NCI-H2081 (cell line): ENCODE measurements at places on chromosomes 1 and 21.
A peak's percentile ranks its signal among the peaks of the same experiment; 100 is the strongest.

- DNase-seq, result no peak
Observed at GRCh38 chr1:112548547-112548946, 39.8 kb downstream of the WNT2B start.

- DNase-seq, result peak; percentile 12
Observed at GRCh38 chr21:43712268-43712942, 6.5 kb upstream of the PDXK start.

GRCh38 chr21:38250991-38251418, 5.8 kb upstream of the KCNJ15 start:
- no peak for DNase-seq

DNA sequence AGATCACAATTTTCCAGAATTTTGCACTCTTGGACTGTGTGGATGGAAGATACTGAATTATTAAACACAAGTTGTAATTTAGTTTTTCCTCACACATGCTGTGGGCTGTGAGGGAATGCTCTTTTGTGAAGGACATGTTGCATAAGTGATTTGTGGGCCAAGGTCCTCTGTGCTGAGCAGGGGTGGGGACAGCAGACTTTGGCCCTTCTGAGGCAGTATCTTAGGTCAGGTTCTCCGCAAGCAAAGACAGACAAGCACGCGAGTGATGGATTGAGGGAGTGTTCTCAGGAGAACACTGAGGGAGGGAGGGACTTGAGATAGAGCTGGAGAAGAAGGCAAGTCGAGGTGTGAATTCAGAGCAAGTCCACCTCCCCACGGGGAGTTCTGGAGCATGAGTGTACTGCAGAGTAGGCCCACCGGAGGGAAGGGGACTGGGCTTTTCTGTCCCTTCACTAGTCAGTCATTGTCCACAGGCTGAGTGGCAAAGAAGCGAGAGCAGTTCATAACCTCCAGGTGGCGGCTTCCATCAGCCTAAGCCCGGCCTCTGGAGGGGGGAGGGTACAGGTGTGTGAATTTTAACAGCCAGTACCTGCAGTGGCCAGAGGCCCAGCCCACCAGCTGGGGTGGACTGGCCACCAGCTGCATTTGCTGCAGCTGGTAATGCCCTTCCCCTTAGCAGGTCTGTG, 19.1 kb upstream of the CD101 start:
- DNase-seq, result no peak

DNA sequence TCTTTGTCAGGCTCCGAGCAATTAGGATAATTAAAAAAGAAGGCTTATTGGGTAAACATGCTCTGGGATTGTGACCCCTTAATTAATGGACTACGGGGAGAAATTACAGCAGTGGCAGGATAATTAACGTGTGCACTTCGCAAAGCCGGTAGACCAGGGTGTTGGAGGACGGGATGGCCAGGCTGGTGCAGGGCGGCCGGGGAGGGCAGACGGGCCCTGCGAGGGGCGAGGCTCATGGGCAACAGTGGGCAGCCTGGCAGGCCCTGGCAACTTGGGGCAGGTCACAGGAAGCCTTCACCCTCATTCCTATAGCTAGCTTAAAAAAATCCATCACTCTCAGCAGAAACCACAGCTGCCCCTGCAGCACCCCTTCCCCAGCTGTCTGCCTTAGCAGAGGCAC, 186.2 kb upstream of the ARHGEF16 start:
- DNase-seq, result no peak

DNA sequence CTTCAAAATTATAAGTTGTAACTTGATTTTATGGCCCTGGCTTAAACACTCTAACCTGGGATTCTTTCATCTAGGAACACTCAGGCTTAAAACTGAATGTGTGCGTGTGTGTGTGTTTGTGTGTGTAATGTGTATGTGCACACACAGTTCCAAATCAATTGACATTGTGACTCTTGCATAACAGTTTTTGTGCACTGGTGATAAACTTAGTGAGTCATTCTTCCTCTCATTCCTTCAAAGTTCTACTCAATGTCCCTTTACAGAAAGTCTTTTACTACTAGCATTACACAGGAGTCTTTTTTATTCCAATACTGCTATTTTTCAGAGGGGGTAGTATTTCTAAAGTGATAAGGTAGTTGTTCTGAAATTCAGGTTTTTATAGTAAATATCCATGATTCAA, 943.6 kb downstream of the KCNT2 start:
- no peak for DNase-seq

DNA sequence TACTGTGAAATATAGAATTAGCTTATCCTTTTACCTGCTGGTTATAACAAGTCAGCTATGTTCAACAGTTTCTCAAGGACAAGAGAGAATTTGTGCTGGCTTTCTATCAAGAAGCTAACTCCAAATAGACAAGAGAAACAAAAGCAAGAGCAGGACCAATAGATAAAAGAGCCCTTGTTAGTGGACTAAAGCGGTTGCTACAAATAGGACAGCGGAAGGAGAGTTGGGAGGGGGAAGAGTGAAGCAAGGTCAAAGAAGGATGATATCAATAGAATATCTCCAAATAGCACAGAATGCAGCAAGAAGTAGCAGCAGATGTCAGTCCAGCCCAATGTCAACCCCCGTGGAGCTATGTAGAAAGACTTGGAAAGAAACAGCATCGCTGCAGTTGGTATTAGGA, 53.0 kb upstream of the AKT3 start:
- DNase-seq, result no peak

DNA sequence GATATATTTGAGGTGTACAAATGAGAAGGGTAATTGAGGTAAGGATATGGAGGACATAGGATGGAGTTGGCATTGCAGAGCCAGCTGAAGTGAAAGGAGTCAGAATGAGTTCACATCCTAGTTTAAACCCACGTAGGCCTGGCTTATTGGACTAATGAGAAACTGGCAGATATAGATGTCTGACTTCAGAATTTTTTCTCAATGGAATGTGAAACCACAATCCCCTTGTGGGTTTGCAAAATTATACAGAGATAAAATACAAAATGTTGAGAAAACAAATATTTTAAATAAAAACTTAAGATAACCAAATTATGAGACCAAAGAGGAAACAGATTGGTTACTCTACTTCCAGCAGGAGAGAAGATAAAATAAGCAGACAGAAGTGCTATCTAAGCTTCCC, 277.4 kb upstream of the LRRC7 start:
- no peak for DNase-seq

DNA sequence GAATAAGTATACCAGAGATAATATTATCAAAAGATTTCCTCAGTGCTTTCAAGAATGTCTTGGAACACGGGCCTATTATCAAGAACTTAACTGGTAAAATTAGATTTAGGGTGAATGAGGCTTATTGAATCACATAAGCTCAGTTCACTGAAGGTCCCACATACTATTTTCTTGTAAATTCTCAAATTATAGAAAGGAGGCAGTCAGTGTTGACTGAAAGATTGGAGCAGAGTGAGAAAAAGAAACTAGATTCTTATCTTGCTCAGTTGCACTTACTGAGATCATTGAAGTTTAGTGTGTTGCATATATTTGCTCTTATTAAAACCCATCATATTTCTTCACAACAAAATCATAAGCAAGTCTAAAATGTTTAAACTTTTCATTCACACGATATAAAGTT, 3.9 kb upstream of the RGS1 start:
- no peak for DNase-seq

DNA sequence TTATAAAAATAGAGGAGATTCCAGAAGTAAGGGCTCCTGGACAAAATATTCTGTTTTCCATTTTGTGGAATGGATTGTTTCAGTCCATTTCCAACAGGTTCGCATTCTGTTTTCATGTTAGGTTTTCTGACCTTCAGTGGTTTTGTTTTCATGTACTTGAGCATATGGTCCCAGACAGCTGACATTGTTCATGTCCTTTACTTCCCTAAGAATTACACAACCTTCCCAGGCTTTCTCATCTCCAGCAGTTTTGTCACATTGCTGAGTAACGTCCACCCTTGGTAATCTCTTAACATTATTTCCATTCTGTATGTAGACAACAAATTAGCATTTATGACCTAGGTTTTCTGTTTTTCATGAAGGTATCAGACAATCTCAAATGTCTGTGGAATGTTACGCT, 21.0 kb upstream of the ERRFI1 start:
- DNase-seq, result no peak

- no peak for DNase-seq
Observed at GRCh38 chr1:34478515-34479076, 276.3 kb upstream of the GJB5 start.

DNA sequence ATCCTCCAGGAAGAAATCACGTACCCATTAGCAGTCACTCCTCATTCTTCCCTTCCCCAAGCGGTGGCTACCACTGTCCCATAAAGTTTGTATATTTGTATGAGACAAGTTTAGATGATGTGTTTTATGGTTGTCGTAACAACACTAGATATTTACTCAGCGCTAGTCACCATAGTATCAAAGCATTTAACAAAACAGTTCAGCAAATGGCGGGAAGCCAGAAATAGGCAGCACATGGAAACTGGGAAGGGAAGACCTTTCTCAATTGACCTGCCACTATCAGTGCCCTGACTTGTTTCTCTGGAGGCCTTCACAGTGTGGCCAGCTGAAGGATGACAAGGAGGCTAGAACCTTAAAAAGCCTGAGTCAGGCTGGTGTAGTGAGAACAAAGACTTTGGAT, 31.1 kb downstream of the CNST start:
- DNase-seq, result peak; percentile 75

DNA sequence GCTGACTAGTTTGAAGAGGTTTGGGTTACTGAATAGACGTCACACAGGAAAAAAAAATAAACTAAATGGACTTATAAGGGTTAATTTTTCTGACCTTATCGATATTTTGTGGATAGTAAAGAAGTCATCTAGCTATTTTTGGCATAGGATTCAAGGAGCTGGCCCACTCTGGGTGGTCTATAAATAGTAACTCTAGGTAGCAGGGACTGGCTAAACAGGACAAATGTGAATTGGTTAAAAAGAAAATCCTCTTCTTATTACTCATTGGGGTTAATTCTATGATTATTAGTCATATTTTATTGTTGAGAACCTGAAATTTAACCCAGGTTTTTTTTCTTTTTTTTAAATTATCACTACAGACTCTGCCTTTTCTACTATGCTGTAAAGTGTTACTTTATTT, 61.7 kb downstream of the ATF6 start:
- DNase-seq, result no peak

DNA sequence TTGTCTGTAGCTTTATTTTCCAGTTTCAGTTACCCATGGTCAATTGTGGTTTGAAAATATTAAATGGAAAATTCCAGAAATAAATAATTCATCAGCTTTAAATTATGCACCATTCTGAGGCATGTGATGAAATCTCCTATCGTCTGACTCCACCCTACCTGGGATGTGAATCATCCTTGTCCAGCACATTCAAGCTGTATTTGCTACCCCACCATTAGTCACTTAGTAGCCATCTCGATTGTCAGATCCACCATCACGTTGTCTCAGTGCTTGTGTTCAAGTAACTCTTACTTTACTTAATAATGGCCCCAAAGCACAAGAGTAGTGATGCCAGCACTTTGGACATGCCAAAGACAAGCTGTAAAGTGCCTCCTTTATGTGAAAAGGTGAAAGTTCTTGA, 4.0 kb downstream of the STPG1 start:
- DNase-seq, result no peak

DNA sequence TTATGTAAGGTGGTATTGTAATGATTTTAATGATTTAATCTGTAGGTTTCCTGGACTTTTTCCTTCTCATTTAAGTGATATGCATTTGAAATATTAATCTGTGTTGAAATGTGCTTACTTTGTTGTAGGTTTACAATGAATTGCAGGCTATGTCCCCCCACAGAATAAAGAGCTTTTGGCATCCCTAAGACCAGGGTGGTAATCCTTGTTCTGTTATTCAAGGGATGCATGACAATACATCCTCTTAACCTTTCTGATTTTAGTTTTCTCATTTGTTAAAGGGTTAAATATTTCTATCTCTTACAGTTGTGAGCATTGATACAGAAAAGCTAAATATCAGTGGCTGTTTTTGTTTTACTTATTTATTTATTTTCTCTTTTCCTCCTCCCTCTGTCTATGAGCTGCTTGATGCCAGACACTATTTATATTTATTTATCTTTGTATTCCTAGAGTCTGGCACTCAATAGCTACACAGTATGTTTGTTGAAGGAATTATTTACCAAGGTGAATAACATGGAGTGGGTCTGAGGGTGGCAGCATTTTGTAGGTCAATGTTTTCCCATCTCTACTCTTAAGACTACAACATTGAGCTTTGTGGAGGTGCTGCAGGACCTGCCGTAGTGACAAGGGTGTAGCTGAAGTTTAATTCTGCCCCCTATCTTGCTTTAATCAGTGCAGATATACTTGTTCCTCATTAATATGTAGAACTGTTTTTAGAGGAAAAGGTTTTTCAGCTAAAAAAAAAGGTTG, 19.9 kb upstream of the ADGRL2 start:
- no peak for DNase-seq

GRCh38 chr1:214511639-214511998, 39.8 kb downstream of the PTPN14 start:
- no peak for DNase-seq

- no peak for DNase-seq
Observed at GRCh38 chr1:97298966-97299365, 577.4 kb downstream of the PTBP2 start.
